ENCODE measurements at places on chromosomes 7 and 10. TPM values are rescaled to one million over a fixed set of nuclear protein-coding genes. Genes with fewer than 3 reads are reported as not detected.

Gene CPXM2
- total RNA-seq, result 12.5 TPM

Gene CCNY
- total RNA-seq, result 59.3 TPM

Gene CLDN4
- not detected for total RNA-seq

Gene RHOBTB1
- 9.5 TPM for total RNA-seq

Gene PNLIPRP1
- not detected for total RNA-seq

Gene TMEM236
- 0.71 TPM for total RNA-seq

Gene OR6B1
- not detected for total RNA-seq

All from left cardiac atrium (tissue), 4 donors.